A375 (cell line): ENCODE measurements at places on chromosomes 3 and 15. TPM values are rescaled to one million over a fixed set of nuclear protein-coding genes. Genes with fewer than 3 reads are reported as not detected.

PRC1 gene
- 395 and 402 TPM in 2 replicates for total RNA-seq

PCLAF gene
- total RNA-seq = 56.8 and 59.8 TPM in 2 replicates

SIDT1 gene
- not detected in 2 replicates for total RNA-seq

PRRT3 gene
- total RNA-seq = 1.5 and 1.6 TPM in 2 replicates

MAP6D1 gene
- 1.0 and 2.3 TPM in 2 replicates for total RNA-seq

CDHR4 gene
- total RNA-seq = 0.11 and 0.26 TPM in 2 replicates

CCDC50 gene
- 68.0 and 78.6 TPM in 2 replicates for total RNA-seq

TM4SF4 gene
- total RNA-seq = not detected in 2 replicates

CACNA2D2 gene
- total RNA-seq = not detected in 2 replicates

RAB11A gene
- total RNA-seq = 171 and 254 TPM in 2 replicates

A4GNT gene
- total RNA-seq = not detected in 2 replicates

GOLGA8G gene
- 0.34 and 0.85 TPM in 2 replicates for total RNA-seq

SLC12A1 gene
- total RNA-seq = not detected in 2 replicates

CA12 gene
- 0.40 and 0.57 TPM in 2 replicates for total RNA-seq

PAQR5 gene
- total RNA-seq = 0.69 and 2.2 TPM in 2 replicates

UQCC5 gene
- total RNA-seq = 27.8 and 29.5 TPM in 2 replicates

NBEAL2 gene
- 16.4 and 16.6 TPM in 2 replicates for total RNA-seq

GPR176 gene
- total RNA-seq = 21.1 and 22.0 TPM in 2 replicates

TGFBR2 gene
- 21.6 and 24.4 TPM in 2 replicates for total RNA-seq

CNTN4 gene
- 5.1 and 5.8 TPM in 2 replicates for total RNA-seq

ATP2B2 gene
- under 0.01 TPM in 1 of 2 replicates, not detected in the other for total RNA-seq

GCNT3 gene
- not detected in 2 replicates for total RNA-seq

XIRP1 gene
- not detected in 2 replicates for total RNA-seq

SPPL2A gene
- total RNA-seq = 55.9 and 57.9 TPM in 2 replicates

NEK11 gene
- 1.0 TPM in 2 replicates for total RNA-seq

ZBBX gene
- 0.27 and 0.34 TPM in 2 replicates for total RNA-seq

IL12A gene
- total RNA-seq = 9.7 and 14.2 TPM in 2 replicates

CYP1A1 gene
- total RNA-seq = 2.9 and 3.5 TPM in 2 replicates

CPNE9 gene
- 0.05 and 0.11 TPM in 2 replicates for total RNA-seq

CNTN6 gene
- 0.11 and 0.40 TPM in 2 replicates for total RNA-seq

OXTR gene
- total RNA-seq = 1.1 and 1.2 TPM in 2 replicates

FGF12 gene
- 2.1 and 3.1 TPM in 2 replicates for total RNA-seq

GOLGA8T gene
- not detected in 2 replicates for total RNA-seq

CLSTN2 gene
- total RNA-seq = 0.03 TPM in 1 of 2 replicates, not detected in the other

HIGD2B gene
- total RNA-seq = 0.11 TPM in 1 of 2 replicates, not detected in the other

ZPLD1 gene
- 0.21 TPM in 1 of 2 replicates, not detected in the other for total RNA-seq

ZNF35 gene
- total RNA-seq = 9.9 and 15.7 TPM in 2 replicates

GOLGA6A gene
- 2.4 TPM in 1 of 2 replicates, not detected in the other for total RNA-seq

MOBP gene
- not detected in 2 replicates for total RNA-seq

SNRPA1 gene
- 77.6 and 86.4 TPM in 2 replicates for total RNA-seq

SEMA6D gene
- 0.60 and 0.64 TPM in 2 replicates for total RNA-seq

GATM gene
- total RNA-seq = 1.3 and 2.5 TPM in 2 replicates

P2RY1 gene
- total RNA-seq = 0.38 and 0.82 TPM in 2 replicates

SH2D7 gene
- total RNA-seq = not detected in 2 replicates

PPP1R14D gene
- not detected in 2 replicates for total RNA-seq

STRA6 gene
- 44.3 and 45.8 TPM in 2 replicates for total RNA-seq

OSBPL10 gene
- total RNA-seq = 43.0 and 61.8 TPM in 2 replicates

NEK10 gene
- total RNA-seq = 1.1 and 1.9 TPM in 2 replicates
